ENCODE measurements at places on chromosomes 2 and 18.

- no peak for DNase-seq
Observed at GRCh38 chr18:7658701-7659100, 91.6 kb downstream of the PTPRM start.

- no peak for DNase-seq
Observed at GRCh38 chr2:42547014-42547413, 21.4 kb upstream of the MTA3 start.

- no peak for DNase-seq
Observed at GRCh38 chr2:101047774-101048173, 45.7 kb downstream of the RPL31 start.

GRCh38 chr18:79589601-79590091 is 90.0 kb upstream of the CTDP1 start:
- no peak for DNase-seq

DNA sequence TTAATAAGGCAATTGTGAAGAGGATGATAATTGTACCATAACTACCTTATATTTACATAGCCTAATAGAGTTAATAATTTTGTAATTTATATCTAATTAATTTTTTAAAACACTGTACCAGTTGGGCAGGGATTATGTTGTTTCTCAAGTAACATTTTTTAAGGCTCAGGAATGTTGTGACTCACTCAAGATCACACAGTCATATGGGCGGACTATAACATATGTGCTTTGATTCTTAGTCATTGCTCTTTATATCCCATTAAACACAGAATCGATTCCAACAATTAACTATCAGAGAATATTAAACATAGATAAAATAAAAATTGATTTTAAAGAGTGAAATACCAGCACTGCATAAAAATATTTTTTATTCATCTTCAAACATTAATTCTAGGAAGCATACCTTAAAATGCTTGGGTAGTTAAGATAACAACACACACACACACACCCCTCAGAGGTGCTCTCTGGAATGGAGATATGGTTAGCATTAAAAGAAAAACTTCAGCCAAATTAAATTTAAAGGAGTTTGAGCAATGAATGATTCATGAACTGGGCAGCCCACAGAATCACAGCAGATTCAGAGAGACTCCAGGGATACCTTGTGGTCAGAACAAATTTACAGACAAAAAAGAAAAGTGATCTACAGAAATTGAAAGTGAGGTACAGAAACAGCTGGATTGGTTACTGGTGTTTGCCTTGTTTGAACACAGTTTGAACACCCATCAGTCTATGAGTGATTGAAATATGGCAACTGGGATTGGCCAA is 869.4 kb upstream of the ID2 start:
- DNase-seq, result no peak

DNA sequence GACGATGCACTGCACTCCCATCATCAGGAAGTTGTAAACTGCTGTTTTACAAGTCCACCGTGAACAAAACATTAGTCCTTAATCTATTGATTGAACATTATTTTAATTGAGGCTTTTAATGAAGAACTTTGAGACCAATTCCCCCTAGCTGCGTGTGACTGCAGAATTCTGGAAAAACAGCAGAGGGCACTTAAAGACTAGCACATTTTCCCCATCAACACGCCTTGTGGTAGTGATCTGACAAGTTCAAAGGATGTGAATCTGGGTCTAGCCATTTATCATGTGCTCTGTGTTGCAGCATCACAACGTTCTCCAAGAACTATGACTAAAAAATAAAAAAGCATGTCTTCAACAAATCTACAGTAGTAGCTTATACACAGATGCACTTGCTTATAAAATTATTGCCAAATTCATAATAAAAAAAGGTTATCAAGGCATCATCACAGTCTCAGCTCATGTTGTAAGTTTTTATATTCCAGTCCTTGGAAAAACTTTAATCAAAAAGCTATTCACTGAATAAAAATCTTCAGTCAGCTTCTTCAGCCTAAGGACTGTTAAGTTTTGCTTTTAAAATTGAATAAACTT is 35.8 kb downstream of the SKOR2 start:
- DNase-seq, result peak; percentile 12

DNA sequence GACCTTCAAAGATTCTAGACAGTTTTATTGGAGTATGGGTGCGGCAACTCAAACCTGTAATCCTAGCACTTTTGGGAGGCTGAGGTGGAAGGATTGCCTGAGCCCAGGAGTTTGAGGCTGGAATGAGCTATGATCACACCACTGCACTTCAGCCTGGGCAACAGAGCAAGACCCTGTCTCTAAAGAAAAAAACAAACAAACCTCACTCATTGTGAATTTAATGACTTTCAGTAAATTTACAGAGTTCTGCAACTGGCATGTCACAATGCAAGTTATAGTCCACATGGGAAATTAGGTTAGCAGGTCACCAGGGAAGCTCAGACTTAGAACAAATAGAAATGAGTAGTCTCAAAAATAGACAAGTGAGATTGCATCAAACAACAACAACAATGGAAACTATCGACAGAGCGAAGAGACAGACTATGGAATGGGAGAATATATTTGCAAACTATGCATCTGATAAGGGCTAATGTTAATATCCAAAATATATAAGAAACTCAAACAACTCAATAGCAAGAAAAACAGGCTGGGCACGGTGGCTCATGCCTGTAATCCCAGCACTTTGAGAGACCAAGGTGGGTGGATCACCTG is 6.7 kb upstream of the NRBP1 start:
- no peak for DNase-seq

DNA sequence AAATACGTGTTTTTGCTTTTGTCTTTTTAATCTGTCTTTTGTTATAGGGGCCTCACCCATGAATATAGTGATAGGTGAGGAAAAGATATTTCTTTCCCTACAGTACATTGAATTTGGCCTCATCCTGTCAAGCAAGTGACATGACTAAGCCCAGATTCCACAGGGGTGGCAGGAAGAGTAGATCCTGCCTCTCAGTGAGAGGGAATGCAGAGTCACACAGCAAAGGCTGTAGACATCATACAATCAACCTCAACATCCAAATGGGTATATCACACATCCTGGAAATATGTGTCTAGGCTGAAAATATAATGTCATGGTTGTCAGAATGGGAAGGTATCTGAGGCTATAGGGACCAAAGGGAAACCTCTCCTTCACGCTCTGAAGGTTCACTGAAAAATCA is 269.6 kb downstream of the CDH20 start:
- no peak for DNase-seq

DNA sequence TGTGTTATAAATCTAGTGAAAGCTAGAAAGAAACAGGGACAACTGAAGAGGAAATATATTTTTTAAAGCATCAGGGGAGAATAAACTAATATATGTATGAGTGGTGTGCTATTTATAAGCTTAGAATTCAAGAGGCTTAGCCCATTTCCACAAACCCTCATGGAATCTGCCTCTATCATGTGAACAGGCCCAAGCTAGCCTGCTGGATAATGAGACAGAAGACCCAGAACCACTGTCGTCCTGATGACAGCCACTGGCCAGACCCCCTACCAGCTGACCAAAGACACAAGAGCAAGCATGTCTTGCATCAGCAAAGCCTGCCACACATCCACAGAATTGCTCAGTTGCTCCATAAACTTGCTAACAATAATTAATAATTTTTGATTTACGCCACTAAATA is 382.3 kb upstream of the NXPH2 start:
- DNase-seq, result no peak

GRCh38 chr2:181426672-181427071 is 30.5 kb upstream of the ITGA4 start:
- DNase-seq, result no peak

- DNase-seq, result no peak
Observed at GRCh38 chr2:32732120-32732519, 104.3 kb downstream of the TTC27 start.

GRCh38 chr2:210630873-210631560 is 74.6 kb downstream of the CPS1 start:
- DNase-seq, result no peak

GRCh38 chr2:120935339-120936313 is 200.0 kb downstream of the GLI2 start:
- no peak for DNase-seq

DNA sequence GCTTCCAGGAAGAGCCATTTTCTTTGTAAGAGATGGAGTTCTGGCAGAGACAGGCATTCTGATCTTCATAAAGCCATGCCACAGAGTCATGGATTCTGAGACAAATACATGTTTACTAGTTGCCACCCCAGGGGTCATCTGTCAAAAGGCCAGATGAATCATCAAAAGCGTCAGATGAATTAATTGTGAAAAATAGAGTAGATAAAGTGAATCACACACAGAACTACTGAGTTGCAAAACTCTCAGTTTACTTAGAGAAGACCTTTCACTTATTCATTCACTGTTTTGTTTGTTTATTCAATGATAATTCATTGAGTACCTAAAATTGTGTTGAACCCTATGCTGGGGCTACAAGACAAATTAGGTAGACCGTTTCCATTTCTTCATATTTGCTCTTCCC is 157.7 kb upstream of the SERPINE2 start:
- DNase-seq, result no peak

GRCh38 chr2:210593166-210593565 is 36.8 kb downstream of the CPS1 start:
- DNase-seq, result no peak

GRCh38 chr18:64275593-64276300 is 126.9 kb upstream of the LINC00305 start:
- no peak for DNase-seq

DNA sequence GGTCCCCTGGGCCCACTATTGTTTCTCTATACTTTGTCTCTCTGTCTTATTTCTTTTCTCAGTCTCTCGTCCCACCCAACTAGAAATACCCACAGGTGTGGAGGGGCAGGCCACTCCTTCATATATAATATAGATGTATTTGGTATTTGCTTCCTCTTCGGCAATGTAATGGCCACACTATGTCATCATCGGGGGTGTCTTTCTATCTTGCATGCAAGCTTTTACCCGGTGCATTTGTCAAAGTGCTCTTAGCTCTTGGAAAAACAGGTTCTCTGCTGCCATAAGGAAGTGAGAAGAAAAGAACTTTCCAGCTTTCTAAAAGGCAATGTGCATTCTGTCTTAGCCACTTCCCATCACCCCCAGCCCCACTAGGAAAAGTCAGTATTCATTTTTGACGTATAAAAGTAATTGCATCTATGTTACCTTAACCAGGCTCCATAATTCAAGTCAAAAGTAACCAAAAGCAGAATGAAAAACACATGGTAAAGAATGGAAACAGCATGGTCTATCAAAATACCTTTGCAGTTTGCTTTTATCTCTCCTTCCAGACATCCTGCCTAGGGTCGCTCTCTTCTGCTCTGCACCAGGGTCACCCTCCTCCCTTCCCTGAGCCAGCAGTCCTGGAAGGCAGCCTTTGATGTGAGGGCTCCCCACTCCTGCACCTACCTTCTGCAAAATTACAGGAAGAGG is 27.2 kb upstream of the FHL2 start:
- no peak for DNase-seq

DNA sequence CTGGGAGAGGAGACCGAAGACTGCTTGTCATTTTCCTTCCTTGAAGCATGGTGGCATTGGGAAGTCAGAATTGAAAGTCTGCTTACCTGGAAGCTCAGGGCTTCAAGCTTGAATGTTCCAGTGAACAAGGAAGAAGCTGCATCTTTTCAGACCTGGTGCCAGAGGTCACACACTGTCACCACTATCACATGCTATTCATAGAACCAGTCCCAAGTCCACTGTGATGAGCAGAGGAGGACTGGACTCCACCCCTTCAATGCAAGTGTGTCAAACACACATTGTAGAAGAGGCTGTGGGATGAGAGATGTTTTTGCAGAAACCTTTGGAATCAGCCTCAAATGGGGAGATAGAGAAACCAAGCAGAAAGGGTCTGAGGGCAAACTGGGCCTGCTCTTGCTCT is 81.4 kb downstream of the LYPD1 start:
- no peak for DNase-seq

- DNase-seq, result no peak
Observed at GRCh38 chr2:108594132-108594981, 60.1 kb downstream of the LIMS1 start.

DNA sequence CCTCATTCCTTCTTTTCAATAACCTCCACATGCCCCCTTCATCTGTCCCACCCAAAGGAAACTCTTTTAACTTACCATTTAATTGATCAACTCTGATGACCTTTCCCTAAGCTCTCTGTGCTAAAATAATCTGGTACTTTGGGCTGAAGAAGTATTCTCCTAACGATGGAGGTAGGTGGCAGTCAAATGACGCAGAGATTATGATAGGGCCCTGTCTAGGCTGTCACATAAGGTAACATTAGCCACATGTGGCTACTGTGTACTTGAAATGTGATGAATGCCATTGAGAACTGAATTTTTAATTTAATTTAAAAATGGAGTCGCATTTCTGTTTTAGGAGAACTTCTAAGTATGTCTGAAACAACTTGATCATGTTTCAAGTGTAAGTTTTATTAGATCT is 140.5 kb upstream of the TNP1 start:
- DNase-seq, result no peak

DNA sequence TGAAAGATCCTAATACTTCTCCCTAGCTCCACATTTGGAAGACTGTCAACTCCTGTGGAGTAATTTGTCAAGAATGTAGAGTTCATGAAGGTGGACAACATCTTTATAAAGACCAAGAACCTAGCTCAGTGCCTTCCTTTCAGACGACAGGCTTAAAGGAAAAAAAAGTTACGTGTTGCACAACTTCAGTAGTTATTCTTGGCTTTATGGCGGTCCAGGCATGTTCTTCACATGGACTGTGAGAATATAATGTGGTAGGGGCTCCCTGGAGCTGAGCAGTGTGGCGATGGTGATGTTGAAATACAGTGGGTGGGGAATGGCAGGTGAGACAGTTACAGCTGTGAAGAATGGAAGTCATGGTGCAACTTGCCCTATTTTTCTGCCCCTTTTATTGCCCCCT is 3.9 kb downstream of the TAF1B start:
- no peak for DNase-seq

DNA sequence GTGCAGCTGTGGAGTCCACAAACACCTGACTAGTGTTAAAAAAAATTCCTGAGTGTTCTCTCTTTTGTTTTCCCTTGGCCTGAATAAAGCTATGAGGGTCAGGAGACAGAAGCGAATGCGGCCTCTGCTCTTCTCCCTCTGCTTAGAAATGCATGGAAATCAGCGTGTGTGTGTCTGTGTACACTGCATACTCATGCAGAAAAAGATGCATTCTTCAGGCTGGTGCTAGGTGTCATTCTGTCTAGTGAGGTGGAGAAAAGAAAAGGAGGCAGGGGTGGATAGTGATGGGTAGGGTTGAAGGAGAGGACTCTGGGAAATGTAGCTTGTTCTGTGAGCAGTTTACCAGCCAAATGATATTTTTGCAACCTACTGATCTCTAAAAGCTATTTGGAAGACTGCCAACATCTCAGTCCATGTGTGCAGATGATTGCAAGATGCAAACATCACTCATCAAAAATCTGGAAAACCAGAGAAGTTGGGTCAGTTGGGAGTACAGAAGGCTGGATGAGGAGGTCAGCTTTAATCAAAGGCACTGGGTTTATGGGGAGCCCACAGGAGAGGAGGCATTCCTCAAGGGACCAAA is 177.7 kb downstream of the INSIG2 start:
- DNase-seq, result no peak

DNA sequence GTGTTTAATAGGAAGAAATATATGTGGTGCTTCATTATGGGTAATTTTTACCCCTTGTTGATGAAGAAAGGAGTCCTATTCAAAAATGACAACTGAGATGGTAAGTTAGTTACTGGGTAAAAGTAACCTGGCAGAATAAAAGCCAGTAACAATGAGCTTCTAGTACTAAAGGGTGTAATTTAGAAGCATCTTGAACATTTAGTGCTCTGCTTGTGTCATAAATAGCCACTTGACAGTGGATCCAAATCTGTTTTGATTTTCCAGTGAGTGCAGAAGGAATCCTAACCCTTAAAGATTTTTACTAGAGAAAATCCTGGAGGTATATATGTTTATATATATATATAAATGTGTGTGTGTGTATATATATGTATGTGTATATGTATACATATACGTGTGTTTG is 15.1 kb downstream of the COMMD1 start:
- DNase-seq, result no peak

- DNase-seq, result no peak
Observed at GRCh38 chr18:6590326-6590725, 139.2 kb upstream of the ARHGAP28 start.

Measured in smooth muscle cell of the brain vasculature (primary cell).